ENCODE measurements at places on chromosomes 6 and 20.

GRCh38 chr6:3406891-3407809, 49.7 kb downstream of the SLC22A23 start:
- DNase-seq: no peak

- DNase-seq: no peak
Measured at GRCh38 chr20:9139106-9139833, 70.4 kb downstream of the PLCB4 start.

DNA sequence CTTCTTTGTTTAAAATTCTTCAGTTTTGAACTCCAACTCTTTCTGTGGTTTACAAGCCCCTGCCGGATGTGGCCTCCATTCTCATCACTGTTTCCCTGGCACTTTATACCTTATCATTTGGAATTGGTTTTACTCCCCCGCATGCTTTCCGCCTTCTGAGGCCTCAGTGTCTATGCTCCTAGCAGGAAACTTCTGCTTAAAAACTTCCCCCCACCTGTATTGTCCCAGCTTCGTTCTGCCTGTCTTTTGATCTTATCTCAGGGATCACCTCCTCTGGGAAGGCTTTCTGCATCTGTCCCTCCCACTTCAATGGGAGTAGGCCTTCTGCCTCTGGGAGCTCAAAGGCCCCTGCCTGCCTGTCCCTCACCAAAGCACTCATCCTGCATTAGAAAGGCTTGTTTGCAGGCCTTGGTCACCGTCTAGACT, 3.4 kb upstream of the ANGPT4 start:
- DNase-seq: no peak

DNA sequence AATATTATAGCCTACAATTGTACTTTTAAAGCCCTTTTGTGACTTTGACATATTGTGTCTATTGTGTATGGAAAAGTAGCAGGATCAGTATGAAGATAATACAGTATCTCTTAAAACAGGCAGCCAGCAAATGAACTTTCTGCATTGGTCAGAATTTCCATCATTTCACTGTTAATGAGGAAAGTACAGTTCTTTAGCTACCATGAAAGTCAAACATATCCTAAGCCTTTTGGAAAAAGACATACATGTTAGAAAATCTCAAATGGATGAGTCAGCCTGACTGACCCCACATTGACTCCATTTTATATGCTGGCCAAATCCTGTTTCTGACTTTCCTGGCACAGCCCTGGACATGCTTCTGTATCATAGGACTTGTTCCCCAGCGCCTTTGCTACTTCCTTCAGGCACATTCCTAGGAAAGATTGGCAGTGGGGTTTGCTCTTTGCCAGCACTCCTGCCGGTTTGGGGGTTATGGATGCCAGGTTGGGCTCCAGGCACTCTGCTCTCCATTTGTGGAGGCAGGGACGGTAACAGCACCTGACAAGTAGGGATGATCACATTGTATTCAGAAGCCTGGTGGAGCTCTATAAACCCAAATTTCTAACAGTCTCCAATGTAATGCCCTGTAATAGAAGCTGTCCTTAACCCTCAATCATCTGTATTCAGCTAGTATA, 43.7 kb downstream of the TOP1 start:
- DNase-seq: peak; percentile 86

- no peak for DNase-seq
Measured at GRCh38 chr20:47175493-47175892, 181.0 kb downstream of the ZMYND8 start.

DNA sequence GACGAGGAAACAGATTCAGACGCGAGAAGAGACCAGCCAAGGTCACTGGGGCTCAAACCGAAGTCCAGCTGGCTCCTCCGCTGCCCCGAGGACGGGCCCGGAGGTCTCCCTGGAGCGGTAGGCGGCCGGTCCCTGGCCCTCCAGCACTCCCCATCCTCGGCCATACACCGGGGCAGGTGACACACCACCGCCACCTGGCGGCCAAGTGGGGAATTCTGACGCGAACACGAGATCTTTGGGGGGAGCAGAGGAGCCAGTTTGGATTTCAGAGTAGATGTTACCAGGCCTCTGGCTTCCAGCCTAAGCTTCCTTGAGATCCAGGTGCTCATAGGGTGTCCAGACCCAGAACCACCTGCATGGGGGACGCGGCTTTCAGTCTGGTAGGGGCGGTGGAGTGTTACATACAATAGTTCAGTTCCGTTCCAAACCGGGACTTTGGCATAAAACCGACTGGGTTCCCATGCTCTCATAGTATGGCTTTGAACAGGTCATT, 16.1 kb downstream of the BPIFB1 start:
- peak; percentile 18 for DNase-seq

GRCh38 chr20:47412083-47412482, 55.6 kb upstream of the ZMYND8 start:
- DNase-seq: no peak

Data from stromal cell of bone marrow (primary cell).